Activated naive CD4-positive, alpha-beta T cell (primary cell): ENCODE measurements at places on chromosomes 6 and 20.

DNA sequence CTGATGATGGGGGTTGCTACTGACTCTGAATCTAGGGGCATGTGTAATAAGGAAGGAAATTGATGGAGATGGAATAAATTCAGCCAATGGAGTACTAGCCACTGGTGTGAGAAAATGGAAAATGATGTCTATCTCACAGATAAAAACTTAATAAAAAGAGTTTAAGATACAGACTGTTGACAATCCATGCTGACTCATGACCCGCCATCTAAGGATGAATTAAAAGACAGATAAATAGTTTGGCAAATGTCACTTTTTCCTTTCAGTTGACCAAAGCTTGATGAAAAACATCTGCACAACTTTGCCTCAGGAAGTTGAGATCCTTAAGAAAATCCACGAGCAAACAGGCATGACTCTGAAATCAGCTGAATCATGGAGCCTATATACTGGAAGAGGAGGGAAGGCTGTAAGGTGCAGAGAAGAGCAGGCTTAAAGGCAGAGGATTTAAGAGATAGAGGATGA is 82.6 kb upstream of the BMP5 start:
- no peak for DNase-seq

GRCh38 chr6:138293428-138294395 is 75.4 kb upstream of the PBOV1 start:
- no peak for DNase-seq

DNA sequence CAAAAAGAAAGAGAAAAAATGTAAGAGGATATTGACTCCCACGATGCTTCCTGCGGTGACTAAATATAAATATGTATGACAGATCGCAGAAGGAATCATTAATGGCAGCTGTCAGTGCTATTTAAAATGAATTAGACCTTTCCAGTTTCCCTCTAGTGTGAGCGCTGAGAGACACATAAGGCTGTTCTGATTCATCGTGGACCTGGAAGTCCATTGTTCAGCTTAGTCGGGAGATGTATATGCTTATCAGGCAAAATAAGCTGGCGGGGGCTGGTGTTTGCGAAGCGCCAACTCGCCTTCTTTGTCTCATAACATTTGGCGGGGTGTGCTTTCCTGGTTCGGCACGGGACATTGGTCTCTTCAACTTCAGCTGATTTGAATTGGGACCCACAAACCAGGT is 95.4 kb downstream of the CDH4 start:
- DNase-seq = no peak

GRCh38 chr6:146224988-146225387 is 196.1 kb downstream of the GRM1 start:
- no peak for DNase-seq

DNA sequence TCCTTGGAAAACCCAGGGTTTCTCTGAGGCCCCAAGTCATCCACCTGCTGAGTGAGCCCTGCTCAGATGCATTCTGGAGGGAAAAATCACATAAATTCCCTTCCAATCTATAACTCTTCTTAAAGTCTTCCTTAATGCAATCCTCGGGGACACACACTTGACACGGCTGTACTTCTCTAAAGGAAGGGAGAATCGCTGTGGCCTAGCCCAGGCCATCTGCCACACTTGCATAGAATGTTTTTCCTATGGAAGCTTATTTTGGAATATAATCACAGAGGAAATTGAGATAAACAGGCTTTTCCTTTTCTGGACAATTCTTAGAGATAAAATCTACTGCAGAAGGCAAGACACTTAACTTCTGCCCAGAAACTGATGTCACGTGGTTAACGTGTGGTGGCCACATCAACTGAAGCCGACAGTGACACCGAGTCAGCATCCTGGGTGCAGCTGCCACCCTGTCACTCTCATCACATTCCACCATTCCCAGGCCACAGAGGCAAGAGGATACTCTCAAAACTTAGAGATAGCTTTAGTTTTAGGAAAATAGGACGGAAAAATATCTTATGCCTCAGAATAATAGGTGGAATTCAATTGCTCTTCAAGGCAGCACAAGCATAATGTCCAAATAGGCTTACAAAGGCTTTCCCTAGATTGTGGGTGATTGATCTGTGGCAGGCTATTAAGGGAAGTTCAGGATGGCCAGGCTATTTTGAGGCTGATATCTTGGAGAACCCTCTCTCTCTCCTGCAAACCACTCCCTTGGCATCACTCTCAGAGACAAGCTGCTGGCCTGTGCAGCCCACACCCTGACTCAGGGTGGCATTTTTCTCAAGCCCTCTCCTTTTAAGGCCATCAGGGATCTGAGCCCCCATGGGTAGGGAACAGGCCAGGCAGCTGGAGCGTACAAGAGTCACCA is 29.6 kb downstream of the PSMB1 start:
- DNase-seq = no peak

GRCh38 chr6:84773431-84774156 is 9.2 kb upstream of the TBX18 start:
- DNase-seq = no peak
